CD4-positive, alpha-beta T cell (primary cell): ENCODE measurements at places on chromosomes 7 and 10.

DNA sequence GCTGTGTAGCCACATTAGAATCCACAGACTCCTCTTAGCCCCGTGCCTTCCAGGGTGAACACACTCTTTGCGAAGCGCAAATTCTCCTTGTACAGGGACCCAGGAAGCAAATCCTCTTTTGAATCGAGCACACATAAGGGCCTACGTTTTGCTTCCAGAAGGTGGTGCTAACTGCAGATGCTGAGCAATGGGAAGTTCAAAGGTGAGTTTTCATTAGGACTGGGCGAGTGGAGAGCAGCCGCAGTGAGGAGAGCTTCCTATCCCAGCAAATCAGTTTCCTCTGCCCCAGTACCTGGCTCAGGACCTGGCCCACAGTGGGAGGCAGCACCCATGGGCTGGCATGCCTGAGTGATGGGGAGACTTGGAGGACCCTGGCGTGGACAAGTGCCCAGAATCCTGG lies 23.5 kb upstream of the GPR26 start:
- no peak for DNase-seq

- no peak for DNase-seq
These were observed 4.9 kb downstream of the DYNC1I1 start for GRCh38 chr7:95777269-95777668.

GRCh38 chr7:42002654-42003053 lies 234.4 kb downstream of the GLI3 start:
- DNase-seq: no peak

GRCh38 chr7:17385612-17386011 lies 87.2 kb downstream of the AHR start:
- DNase-seq: no peak

DNA sequence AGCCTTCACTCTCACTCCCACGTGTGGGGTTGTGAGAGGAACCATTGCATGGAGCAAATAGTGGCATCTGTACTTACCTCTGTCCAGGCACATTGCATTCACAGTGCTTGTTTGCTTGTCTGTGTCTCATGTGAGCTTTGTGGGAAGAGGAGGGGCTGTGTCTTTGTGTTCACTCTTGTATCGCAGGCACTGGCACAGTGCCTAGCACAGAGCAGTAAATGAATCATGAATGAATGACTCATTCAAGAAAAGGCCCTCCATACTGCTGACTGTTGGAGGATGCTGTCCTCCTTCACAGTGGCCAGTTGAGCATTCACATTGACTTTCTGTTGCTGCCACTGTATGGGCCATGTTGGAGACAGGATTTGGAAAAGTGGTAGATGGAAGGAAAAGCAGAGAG lies 125.3 kb downstream of the SORCS3 start:
- no peak for DNase-seq

GRCh38 chr10:50456719-50457118 lies 167.0 kb downstream of the SGMS1 start:
- DNase-seq: no peak

GRCh38 chr7:31500656-31501055 lies 13.2 kb upstream of the ITPRID1 start:
- DNase-seq: no peak

DNA sequence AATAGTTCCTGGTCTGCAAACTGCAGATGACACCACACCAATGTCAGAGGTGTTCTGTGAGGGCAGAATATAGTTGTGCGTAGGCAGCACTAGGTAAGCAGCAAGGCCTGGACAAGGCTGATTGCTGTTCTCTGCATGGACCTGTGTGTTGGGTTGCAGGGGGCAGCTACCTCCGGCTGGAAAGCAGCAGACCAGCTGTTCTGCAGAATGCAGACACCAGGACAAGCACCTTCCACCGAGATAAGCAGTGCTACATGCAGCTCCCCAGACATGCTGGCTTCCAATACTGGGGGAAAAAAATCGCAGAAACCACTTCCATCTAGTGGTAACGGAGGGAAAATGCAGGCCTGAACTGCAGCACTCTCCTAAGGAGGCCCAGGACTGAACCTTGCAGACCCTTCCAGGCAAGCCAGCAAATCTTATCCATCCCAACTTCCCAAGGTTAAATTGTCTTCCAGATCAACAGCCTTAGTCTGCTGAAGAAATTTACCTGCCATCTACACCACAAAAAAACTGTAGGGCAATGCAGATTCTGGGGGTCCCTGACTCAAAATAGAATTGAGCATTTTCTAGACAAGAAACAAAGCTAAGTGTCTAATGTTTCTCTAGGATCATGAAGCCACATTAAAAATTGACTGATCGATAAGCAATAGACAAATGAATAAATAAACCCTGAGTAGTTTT lies 50.5 kb upstream of the COBL start:
- no peak for DNase-seq

DNA sequence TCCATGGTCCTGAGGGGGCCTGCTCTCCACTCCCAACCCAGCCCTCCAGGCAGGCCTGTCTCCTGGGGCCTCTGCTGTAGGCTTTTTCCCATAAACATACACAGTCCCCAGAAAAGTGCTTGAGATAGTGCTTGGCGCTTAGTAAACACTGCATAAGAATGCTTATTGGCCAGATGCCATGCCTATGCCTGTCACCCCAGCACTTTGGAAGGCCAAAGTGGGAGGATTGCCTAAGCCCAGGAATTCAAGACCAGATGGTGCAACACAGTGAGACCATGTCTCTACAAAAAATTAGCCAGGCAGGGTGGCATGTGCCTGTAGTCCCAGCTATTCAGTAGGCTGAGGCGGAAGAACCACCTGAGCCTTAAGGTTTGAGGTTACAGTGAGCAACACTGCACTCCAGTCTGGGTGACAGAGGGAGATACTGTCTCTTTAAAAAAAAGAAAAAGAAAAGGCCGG lies 24.6 kb upstream of the ASL start:
- DNase-seq: no peak

DNA sequence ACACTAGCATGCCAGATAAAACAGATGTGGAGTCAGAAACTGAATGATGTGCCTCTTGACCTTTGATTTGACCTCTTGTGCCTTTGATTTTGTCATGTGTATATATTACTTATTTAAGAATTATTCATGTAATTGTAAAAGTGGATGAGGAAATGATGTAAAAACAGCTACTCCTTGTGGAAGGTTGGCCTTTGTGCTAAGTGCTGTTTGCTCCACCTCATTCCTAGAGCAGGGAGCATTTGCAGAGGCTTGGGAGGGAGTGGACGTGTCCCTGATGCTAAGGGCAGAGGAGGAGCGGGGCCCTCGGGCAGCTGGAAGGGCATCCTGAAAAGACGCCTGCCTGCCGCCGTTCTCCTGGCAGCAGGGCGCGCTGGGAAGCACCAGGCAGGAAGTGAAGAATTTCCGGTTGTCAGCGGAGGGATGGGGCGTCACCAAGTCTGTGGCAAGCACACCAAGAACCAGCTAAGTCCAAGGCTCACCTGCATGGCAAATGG lies 197.6 kb upstream of the ZNF32 start:
- DNase-seq: peak; percentile 16

GRCh38 chr10:55374060-55374459 lies 573.0 kb upstream of the PCDH15 start:
- no peak for DNase-seq

GRCh38 chr7:116249969-116250553 lies 39.7 kb downstream of the TES start:
- no peak for DNase-seq

GRCh38 chr7:151243408-151244195 lies 4.9 kb downstream of the SMARCD3 start:
- DNase-seq: peak; percentile 84

GRCh38 chr10:88540351-88540750 lies 42.8 kb downstream of the RNLS start:
- DNase-seq: no peak
